ENCODE measurements at places on chromosomes 6 and 20.

DNA sequence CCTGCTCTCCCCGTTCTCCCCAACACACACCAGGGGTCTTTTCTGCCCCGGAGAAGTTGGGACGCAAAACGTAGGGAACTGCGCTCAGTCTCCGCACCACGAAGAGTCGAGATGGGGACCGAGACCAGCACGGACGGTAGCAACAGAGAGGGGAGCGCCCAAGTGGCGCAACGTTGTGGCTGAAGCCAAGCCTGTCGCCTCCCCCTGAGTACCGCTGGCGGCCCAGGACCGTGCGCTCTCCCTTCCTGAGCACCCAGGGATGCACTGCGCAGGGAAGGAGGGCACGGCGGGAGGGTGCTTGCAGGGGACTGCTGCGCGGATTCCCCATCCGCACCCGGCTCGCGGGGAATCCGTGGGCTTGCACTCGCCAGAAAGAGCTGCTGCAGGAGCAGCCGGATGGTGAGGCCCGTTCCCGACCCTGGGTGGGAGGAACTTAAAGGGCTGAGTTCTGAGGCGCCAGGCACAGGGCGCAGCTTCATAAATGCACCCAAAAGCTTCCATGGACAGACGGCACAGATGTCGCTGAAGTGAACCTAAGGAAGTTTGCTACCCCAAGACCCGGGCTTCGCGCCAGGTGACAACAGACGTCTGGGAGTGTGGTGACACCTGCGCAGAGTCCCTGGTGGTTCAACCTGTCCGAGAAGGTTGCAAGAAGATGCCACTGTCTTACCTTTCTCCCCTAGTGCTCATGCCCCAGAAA lies 178.7 kb downstream of the TBXT start:
- no peak for DNase-seq

- no peak for DNase-seq
Measured at GRCh38 chr6:31470801-31471200, 27.1 kb upstream of the MICB start.

DNA sequence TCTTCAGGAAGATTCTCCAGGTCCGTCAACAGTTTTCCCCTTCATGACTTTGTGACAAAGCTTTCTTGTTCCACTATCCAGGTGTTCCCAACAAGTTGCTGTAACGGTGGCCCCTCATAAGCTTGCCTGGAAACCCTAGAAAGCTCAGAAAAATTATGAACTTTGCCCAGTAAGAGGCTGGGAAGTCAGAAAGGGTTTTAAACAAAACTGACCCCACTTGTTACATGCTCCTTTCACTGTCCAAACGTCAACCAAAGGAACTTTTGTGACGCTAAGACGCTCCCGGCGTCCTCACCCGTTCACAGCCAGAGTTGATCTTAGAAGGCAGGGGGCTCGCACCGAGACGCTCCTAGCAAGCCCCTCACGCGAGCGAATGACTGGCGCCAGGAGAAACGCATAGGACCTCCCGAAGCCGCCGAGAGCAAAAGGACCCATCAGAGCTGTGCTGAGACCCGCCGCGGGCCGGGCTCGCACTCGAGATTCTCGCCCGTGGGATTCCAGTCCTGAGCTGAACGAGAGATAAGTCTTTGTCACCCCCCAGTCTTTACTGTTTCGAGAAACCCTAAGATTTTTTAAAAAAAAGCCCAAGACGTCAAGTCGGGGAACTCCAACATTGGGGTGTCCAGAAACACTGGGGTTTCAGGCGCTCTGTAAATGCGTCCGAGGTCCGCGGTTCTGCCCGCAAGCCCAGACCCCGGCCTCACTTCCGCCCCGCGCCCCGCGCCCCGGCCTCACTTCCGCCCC lies 544 bp upstream of the ACAT2 start:
- DNase-seq, result peak; percentile 43

DNA sequence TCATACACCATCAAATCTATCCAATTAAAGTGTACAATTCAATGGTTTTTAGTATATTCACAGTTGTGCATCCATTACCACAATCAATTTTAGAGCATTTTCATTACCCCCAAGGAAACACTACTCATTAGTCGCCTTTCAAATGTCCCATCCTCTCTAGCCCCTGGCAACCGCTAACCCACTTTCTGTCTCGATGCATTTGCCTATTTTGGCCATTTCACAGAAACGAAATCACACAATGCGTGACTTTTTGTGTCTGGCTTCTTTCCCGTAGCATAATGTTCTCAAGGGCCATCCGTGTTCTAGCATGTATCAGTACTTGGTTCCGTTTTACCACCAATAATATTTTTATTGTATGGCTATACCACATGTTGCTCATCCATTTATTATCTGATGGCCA lies 51.7 kb downstream of the PPP1R3G start:
- no peak for DNase-seq

DNA sequence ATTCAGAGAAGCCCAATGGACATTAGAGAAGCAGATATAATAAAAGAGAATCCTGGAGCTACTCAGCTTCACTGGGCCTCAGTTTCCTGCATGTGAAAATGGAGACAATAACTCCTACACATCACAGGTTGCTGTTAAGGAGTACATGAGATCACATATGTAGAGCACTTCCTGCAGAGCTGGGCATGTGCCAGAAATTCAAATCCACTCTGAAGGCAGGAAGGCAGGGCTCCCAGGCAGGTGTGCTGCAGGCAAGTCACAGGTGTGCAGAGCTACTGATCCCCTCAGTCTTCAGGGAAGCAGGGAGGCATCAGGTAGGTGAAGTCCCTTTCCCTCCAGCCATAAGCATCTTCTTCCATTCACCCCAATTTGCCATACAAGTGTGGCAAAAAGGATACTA lies 48.0 kb downstream of the DST start:
- DNase-seq, result no peak

DNA sequence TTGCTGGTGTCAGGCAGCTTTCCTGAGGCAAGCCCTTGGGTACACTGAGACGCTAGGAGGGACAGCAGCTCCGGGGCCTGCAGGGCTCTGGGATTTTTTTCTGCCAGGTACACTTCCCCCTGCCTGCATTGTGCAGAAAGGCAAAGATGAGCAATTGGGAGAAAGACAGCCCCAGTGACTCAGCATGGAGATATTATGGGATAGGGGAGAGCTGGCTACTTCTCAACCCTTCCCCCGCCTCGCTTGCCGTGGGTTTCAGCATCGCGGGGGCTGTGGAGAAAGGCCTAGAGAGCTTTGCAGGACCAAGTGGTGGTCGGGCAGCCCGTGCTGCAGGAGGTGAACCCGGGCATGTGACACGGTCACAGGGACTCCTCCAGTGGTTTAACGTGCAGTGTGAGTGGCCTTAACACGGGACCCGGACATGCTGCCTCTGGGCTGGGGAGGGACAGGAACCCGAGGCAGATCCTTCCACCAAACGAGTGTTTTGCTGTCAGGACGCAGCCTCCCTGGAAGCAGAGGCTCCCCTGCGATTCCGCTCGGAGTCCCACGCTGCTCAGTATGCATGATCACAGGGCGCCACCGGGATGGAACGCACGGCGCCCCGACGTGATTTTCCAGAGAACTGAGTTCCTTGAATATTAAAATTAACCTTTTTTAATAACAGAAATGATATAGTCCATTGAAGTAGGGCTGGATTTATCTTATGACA lies 139.9 kb downstream of the CDH4 start:
- no peak for DNase-seq

GRCh38 chr6:31610968-31611367 lies 4.1 kb upstream of the AIF1 start:
- no peak for DNase-seq

- peak; percentile 22 for DNase-seq
Measured at GRCh38 chr20:14142171-14142570, 146.9 kb downstream of the MACROD2 start.

DNA sequence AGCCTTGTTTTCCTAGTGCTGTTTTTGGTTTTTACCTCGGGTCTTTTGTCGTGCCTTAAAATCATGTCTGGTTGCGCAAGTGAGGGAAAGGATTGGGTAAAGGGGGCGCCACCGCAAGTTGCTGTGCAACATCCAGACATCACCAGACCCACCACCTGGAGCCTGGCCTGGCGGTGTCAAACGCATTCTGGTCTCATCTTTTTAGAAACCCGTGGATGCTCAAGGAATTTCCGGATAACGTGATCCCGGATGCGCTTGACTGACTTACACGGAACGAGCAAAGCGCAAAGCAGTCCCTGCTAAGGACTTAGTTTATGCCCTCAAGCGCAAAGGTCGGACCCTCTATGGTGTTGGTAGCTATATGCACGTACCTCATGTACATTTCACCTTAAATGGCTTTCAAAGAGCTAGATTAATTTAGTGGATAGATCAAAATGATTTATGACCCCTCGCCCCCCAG lies 105.2 kb downstream of the OR2B2 start:
- no peak for DNase-seq

- no peak for DNase-seq
Measured at GRCh38 chr20:34768096-34768495, 57.4 kb downstream of the NCOA6 start.

DNA sequence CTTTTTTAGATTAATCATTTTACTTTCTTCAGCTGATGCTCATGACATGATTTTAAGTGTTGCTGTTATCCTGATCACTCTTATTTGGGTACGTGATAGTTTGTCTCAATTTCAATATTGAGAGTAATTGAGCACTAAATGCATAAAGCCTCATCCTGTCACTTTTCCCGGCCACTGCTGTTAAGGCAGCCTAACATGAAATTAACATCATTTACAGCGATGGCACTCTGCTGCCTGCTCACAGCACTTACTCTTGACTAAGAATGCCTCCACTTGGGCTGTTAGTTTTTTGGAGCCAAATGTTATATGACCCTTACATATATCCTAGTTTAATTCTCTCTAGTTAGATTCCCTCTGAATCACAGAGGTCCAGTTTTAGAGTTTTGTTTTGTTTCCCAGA lies 107.3 kb downstream of the SLX4IP start:
- DNase-seq, result no peak
